Amniotic epithelial cell (primary cell): ENCODE measurements at places on chromosomes 13 and 19.
A peak's percentile ranks its signal among the peaks of the same experiment; 100 is the strongest.

- no peak for DNase-seq
Observed at GRCh38 chr19:50555450-50556281, 12.6 kb downstream of the LRRC4B start.

GRCh38 chr13:40786568-40786996 lies 2.8 kb upstream of the SLC25A15 start:
- peak; percentile 42 for DNase-seq

- DNase-seq = no peak
Observed at GRCh38 chr13:26819046-26819445, 58.5 kb upstream of the GPR12 start.

- peak; percentile 85 for DNase-seq
Observed at GRCh38 chr19:17766543-17767131, 15.4 kb downstream of the FCHO1 start.

GRCh38 chr13:22108283-22108942 lies 437.5 kb downstream of the FGF9 start:
- DNase-seq = no peak

DNA sequence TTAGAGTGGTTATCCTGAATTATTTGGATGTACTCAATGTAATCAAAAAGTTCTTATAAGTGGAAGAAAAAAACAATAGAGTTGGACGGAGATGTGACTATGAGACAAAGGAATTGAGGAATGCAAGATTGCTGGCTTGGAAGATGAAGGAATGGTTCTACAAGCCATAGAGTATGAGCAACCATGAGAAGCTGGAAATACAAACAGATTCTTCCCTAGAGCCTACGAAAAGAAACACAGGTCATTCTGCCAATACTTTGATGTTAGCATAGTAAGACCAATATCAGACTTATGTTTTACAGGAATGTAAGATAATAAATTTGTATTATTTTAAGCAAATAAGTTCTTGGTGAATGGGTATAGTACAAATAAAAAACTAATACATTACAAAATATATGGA lies 249.2 kb downstream of the DIAPH3 start:
- peak; percentile 15 for DNase-seq

- no peak for DNase-seq
Observed at GRCh38 chr19:7140137-7140536, 70.6 kb downstream of the ZNF557 start.

GRCh38 chr13:39942552-39943273 lies 287.3 kb downstream of the COG6 start:
- peak; percentile 95 for DNase-seq

- DNase-seq = no peak
Observed at GRCh38 chr19:33298146-33298911, 4.0 kb downstream of the CEBPA start.

- DNase-seq = no peak
Observed at GRCh38 chr13:30789166-30789862, 54.0 kb downstream of the ALOX5AP start.

DNA sequence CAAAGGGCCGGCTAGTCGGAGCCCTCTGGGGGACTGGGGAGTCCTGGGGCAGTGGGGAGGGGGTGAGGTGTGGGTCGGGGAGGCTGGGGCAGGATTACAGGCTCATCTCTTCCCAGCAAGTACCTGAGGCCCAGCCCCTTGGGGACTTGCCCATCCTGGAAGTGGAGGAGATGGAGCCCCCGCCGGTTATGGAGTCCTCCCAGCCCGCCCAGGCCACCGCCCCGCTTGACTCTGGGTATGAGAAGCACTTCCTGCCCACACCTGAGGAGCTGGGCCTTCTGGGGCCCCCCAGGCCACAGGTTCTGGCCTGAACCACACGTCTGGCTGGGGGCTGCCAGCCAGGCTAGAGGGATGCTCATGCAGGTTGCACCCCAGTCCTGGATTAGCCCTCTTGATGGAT lies 9.9 kb downstream of the PALM3 start:
- no peak for DNase-seq

DNA sequence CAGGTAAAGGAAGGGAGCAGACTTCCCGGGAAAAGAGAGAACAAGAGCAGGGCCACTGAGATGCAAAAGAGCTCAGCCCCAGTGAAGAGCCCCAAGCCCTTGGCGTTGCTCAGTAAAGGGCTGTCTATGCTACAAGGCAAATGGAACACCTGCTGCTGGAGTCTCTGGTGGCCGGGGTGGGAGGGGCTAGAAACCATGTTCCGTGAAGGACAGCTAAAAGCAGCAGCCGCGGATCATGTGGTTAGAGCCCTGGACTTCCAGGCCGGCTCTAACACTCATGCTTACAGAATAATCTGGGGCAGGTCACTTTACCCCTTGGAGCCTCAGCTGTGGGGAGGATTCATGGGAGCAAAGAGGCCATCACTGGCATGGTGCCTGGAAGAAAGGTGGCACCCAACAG lies 17.8 kb downstream of the POU2F2 start:
- no peak for DNase-seq

- DNase-seq = no peak
Observed at GRCh38 chr19:3413796-3414327, 47.5 kb downstream of the NFIC start.

- no peak for DNase-seq
Observed at GRCh38 chr13:80844164-80844563, 503.2 kb upstream of the SPRY2 start.

GRCh38 chr13:46388846-46389245 lies 1.8 kb upstream of the RUBCNL start:
- no peak for DNase-seq

GRCh38 chr13:33535061-33535460 lies 249.5 kb upstream of the STARD13 start:
- no peak for DNase-seq

DNA sequence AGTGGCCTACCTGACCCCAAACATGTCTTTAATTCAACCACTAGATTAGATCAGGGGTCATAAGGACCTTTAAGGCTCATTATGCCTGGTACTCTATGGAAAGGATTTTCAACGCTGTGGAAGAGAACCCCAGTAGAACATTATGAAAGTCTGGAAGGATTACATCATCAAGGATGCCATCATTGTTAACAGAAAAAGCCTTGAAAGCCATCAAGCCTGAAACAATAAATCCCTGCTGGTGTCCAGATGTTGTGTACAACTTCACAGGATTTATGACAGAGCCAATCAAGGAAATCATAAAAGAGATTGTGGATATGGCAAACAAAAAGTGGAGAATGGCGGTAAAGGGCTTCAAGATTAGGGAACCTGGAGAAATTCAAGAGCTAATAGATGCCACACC lies 59.7 kb downstream of the NAA16 start:
- DNase-seq = peak; percentile 41

DNA sequence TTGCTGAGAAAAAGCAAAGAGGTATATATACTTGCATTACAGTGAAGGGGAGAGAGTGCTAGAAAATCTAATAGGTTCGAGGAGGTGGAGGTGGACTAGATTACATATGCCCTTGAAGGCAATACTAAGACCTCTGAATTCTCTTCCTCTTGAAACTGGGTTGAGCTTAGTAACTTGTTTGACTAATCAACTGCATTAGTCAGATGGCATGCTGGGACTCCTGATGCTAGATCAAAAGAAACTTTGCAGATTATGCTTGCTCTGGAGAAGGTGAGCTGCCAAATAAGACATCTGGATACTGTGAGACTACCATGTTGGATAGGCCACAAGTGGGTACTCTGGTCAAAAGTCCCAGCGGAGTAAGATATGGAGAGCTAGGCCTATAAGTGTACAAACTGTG lies 331.3 kb downstream of the KLF5 start:
- DNase-seq = no peak

- no peak for DNase-seq
Observed at GRCh38 chr13:111957913-111958450, 109.0 kb upstream of the SOX1 start.

GRCh38 chr19:5205381-5205780 lies 135.2 kb downstream of the PTPRS start:
- DNase-seq = no peak

- no peak for DNase-seq
Observed at GRCh38 chr19:15332311-15332996, at the start of gene BRD4. Gene BRD4, minus strand, starts transcription at chr19:15332539. Its CDS starts 59,440 bp downstream, at chr19:15273099.

- DNase-seq = peak; percentile 2
Observed at GRCh38 chr13:31674051-31674450, 65.3 kb upstream of the RXFP2 start.

GRCh38 chr19:32691952-32692726 lies 518 bp downstream of the NUDT19 start:
- peak; percentile 71 for DNase-seq

DNA sequence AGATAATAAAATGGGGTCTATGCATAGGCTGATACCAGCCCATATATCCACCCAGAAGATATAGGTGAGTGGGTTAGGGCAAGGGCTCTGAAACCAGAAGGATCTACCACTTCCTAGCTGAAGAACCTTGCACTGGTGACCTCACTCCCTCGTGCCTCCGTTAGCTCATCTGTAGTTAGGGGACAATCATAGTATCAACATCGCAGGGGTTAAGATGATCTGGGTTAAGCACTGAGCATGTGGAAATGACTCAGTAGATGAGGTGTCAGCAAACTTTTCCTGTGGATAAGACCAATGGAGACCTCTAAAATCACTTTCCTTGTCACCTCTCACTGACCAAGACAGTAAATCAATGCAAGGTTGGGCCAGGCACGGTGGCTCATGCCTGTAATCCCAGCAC lies 30.5 kb downstream of the TNFSF14 start:
- no peak for DNase-seq

DNA sequence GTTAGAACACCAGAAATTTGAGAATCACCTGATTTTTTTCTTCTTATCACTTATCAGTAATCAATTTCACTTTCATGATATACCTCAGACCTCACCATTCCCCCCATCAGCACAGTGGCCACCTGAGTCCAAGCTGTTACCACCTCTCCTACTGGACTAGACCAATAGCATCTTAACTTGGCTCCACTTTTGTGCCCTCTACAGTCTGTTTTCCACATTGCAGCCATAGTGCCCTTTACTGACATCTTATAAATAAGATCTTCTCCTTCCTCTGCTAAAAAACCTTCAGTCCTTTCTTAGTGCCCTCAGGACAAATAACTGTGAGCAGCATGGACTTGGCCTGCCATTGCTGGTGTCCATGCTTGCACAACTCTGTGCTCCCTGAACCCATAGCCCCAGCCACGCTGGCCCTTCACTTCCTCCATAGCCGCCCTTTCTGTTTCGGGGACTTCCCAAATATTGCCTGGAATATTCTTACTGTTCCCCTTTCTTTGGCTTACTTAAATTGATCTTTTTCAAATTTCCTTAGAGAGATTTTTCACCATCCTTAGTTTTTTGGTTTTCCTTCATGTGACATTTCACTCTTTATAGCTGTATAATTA lies 380.8 kb downstream of the LMO7 start:
- DNase-seq = peak; percentile 53

DNA sequence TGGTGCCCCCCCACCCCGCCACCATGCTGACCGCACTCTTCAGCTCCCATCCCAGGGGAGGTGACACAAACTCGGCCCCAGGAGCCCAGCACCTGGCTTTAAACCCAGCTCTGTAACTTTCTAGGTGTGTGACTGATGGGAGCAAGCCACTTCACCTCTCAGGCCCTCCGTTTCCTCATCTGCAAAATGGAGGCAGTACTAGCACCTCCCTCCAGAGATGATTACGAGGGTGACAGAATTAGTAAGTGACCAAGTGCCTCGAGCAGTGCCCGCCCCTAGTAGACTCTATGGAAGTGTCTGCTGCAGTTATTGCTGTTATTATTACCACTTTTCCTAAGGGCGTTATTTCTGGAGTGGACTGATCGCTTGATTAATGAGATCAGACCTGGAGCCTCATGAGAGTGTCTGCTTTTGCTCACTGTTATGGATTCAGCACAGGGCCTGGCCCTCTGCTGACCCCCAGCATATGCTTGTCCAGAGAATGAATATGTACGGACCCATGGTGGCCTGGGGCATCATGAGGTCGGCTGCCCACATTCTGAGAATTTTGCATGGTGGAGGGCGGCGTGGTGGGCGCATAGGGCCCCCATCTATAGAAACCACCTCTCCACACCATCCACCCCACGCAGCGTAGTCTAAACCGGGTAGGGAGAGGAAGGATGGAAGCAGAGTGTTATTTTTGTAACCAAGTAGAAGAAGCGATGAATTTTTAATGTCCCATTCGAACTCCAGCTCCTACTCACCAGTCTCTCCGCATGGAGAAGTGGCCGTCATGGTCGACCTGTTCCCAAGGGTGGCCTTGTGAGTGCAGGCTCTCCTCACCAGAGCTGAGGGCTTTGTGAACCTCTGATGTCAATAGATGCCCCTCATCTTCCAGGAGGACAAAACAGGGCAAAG lies 48.2 kb downstream of the CAPN12 start:
- DNase-seq = no peak

GRCh38 chr13:45162194-45162593 lies 38.7 kb downstream of the KCTD4 start:
- DNase-seq = peak; percentile 38

DNA sequence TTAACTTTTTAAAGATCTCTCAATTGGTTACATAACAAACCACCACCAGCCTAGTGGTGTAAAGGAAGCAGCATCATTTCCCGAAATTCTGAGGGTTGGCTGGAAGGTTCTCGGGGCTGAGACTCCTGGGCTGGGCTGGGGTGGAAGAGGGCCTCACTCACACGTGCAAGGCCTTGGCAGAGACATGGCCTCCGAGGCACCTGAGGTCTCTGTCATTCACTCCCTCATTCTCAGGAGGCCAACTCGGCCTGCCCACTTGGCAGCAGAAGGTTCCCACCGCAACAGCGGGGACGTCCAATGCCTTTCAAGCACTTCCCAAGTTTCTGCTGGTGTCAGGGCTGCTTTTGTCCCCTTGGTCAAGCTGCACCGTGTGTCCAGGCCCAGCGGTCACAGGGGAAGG lies 18.6 kb upstream of the RASA3 start:
- no peak for DNase-seq
